ENCODE measurements at places on chromosomes 11 and 22.
A peak's percentile ranks its signal among the peaks of the same experiment; 100 is the strongest.

DNA sequence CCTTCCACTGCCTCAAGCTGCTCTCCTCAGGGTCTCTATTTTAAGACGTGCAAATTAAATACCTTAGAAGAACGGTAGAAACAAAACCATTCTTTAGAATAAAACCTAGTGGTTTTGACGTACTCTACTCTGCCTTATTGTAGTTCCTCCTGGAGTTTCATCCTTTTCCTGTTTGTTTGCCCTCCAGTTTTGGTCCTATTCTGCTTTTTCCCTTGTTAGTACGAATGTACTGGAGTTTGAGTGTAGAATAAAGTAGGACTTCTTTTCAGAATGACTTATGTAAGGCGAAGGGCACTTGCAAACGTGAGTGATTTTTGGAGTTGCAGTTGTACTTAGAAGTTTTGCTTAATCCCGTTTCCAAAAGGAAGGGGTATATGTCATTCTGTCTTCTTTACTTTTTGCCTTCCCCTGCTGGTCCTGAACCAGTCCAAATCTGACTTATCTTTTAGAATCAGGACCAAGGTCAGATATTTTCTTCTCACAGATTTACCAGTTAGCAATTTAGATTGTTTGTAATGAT is 1.4 kb downstream of the SIK2 start:
- DNase-seq, result no peak

DNA sequence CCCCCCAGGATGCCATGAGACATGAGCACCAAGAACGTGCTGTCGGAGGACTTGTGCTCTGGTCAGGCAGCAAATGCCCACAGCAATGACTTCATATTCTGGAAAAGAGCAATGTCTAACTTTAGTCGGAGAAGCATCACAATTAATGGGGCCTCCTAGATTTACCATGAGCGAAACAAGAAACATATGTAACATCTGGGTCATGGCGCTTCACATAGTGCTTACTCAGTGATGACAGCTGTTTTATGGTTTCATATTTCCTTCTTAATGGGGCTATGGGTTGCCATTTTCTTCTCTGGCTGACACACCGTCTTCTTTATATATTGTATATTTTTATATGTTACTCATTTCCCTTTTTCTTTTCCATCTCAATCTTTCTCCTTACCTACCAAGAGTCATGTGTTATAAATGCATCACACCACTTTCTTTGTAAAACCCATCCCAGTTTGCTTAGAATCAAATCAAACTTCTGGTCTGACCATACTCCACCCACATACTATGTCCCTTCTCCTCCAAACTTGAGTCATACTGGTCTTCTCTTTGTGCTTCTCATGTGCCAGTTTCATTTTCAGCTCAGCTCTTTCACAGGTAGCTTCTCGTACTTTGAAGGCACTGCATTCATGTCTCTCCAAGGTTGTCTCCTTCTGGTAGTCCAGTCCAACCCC is 9.4 kb upstream of the CASP12 start:
- no peak for DNase-seq

GRCh38 chr22:46078241-46079092 is 71.9 kb upstream of the PPARA start:
- no peak for DNase-seq

DNA sequence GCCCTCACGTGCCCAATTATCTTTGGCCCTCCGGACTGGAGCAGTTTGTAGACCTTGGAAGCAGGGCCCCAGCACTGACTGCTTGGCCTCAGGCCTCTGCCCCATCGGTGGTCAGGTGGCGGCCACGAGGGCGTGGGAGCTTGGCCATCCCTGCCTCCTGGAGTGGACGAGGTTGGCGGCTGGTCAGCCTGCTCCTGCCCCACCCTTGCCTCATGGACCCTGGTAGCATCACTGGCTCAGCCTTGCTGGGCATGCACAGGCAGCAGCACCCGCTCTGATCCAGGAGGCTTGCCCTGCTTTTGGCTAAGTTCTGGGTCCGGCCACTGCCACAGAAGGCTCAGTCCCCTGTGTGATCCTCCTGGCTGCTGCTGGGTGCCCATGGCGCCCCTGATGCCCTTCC is 4.1 kb downstream of the KRTAP5-3 start:
- DNase-seq, result no peak

DNA sequence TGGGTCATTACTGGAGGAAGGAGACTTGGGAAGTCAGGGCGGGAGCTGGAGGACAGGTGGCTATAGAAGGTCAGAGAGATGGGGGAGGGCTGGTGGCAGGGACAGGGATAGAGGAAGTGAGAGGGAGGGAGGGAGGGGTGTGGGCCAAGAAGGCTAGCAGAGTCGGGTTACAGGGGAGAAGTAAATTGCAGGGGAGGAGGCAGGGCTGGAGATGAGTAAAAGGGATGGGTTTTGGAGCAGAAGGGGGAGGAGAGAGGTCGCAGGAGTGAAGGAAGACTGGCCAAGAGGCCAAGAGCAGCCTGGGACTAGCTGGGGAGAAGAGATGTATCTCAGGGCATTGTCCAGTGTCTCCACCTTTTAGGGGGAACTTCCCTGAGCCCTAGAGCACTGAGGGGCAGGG is 33.0 kb downstream of the LRRC10B start:
- DNase-seq, result peak; percentile 11

DNA sequence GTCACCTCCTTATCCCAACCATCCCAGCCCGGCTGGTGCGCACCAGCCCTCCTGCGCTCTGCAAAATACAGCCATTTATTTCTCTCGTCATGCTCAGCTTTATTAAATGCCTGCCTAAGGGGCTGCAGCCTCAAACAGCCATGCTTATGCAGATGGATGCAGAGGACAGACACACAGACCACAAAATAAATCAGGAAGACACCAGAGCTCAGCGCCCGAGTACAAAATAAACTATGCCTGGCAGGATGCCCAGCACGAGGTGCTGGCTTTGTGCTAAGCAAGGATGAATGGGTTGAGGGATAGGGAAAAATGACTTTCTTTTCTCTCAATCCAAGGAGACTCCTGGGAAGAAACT is 70.5 kb downstream of the RPUSD4 start:
- no peak for DNase-seq

GRCh38 chr11:299951-300735 is 817 bp upstream of the IFITM5 start:
- no peak for DNase-seq

- peak; percentile 81 for DNase-seq
These were observed 56.1 kb upstream of the CRTAM start for GRCh38 chr11:122782222-122782621.

GRCh38 chr11:34614344-34615104 is 6.4 kb upstream of the EHF start:
- peak; percentile 83 for DNase-seq

DNA sequence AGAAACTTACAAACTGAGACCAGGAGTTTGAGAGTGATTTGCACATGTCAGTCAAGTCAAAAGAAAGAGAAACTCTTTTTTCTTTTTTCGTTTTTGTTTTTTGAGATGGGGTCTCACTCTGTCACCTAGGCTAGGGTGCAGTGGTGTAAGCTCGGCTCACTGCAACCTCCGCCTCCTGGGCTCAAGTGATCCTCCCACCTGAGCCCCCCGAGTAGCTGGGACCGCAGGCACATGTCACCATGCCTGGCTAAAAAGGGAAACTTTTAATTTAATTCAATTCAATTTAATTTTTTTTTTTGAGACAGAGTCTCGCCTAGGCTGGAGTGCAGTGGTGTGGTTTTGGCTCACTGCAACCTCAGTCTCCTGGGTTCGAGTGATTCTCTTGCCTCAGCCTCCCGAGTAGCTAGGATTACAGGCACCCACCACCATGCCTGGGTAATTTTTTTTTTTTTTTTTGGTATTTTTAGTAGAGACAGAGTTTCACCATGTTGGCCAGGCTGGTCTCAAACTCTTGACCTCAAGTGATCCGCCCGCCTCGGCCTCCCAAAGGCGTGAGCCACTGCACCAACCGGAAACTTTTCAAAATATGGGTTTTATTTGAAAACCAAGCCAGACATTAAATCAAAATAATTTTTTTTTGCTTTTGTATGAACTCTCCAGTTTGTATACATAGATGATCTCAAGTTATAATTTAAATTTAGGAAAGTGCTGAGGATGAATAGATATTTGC is 9.9 kb downstream of the UCP3 start:
- DNase-seq, result no peak

Data from inflammatory macrophage treated with lipopolysaccharide for 4 hours (primary cell).